ENCODE measurements at places on chromosomes 4 and X.

GRCh38 chr4:1790005-1790404 lies 3.1 kb upstream of the FGFR3 start:
- DNase-seq: no peak

- no peak for DNase-seq
Measured at GRCh38 chr4:114318309-114318708, 280.3 kb upstream of the UGT8 start.

GRCh38 chr4:48366611-48367010 lies 25.3 kb downstream of the SLAIN2 start:
- no peak for DNase-seq

GRCh38 chr4:187608001-187608421 lies 387.6 kb upstream of the ZFP42 start:
- no peak for DNase-seq

DNA sequence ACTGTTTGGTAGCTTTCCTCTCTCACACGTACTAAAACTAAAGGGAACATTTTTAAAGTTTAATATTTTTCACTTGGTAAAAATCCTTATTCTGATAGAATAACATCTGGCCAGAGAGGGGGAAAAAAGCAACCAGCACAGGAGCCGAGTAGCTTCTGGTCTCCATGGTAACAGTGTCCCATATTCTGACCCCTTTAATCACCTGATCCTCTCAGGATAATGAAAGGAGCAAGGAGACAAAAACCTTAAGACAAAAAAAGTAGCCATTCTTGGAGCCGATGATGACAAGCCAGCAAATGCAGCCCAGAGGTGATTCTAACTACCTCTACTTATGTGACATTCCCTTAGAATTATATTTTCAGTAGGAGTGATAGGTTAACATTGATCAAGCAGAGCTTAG lies 126.6 kb downstream of the SLC39A8 start:
- DNase-seq: no peak

- DNase-seq: no peak
Measured at GRCh38 chr4:81698538-81699296, 227.0 kb upstream of the RASGEF1B start.

DNA sequence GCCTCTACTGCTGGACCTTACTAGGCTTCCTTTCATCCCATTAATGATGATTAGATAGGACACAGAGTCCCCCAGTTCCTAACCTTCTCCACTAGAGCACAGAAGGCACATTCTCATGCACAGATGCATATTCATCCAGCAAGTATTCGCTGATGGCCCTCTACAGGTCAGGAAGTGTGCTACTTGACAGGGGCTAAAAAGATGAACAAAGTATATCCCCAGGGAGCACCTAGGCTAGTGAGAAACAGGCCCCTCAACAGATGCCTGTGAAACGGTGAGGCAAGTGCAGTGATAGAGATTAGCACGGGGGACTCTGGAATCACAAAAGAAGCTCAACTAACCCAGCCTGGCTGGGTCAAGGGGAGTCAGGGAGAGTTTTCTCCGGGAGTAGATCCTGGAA lies 95.8 kb downstream of the MGST2 start:
- no peak for DNase-seq

- DNase-seq: no peak
Measured at GRCh38 chr4:55330241-55330640, 15.8 kb upstream of the SRD5A3 start.

GRCh38 chr4:75287738-75288517 lies 226.3 kb downstream of the RCHY1 start:
- DNase-seq: no peak

DNA sequence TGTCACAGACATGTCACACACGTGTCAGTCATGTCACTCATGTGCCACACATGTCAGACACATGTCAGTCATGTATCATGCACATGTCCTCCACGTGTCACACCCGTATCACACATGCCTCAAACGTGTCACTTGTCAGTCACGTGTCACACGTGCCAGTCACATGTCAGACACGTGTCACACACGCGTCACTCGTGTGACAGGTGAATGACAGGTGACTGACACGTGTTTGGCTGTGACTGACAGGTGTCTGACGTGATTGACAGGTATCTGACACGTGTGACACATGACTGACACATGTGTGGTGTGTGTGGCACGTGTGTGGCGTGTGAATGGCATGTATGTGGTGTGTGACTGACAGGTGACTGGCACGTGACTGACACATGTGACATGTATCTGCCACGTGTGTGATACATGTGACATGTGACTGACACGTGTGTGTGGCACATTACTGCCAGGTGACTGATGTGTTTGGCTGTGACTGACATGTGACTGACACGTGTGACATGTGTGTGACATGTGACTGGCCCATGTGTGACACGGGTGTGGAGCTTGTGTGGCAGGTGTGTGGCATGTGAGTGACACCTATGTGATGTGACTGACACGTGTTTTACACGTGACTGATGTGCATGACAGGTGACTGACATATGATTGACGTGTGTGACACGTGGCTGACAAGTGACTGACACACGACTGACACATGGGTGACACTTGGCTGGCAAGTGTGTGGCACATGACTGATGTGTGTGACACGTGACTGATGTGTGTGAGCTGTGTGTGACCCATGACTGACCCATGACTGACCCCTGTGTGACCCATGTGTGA lies 90.7 kb upstream of the GPC3 start:
- DNase-seq: no peak

- DNase-seq: no peak
Measured at GRCh38 chrX:16643176-16643575, 6.8 kb upstream of the S100G start.

- no peak for DNase-seq
Measured at GRCh38 chr4:7045961-7046921, 3.1 kb downstream of the TADA2B start.

GRCh38 chr4:111605111-111605510 lies 540.1 kb upstream of the FAM241A start:
- no peak for DNase-seq

DNA sequence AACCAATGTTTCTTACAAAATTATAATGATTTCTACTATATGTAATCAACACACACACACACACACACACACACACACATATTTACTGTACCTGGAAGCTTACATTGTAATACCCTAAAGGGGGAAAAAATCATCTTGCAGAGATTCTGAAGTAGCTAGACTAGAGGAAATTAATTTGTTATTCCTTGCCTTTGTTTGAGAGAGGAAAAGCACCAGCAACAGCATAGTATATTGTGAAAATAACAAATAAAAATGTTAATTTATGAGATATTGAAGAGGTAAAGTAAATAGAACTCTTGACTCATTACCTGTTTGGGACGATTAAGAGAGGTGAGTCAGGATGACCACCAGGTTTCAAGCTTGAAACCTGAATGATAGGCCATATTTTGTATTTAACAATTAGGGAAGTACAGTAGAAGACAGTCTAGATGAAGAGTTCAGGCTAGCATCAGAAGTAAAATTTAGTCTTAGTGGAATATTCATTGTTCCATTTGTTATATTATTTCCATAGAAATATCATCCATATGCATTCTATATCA lies 873.4 kb upstream of the PCDH10 start:
- no peak for DNase-seq

- DNase-seq: no peak
Measured at GRCh38 chrX:126580877-126581276, 28.3 kb upstream of the DCAF12L1 start.

GRCh38 chr4:11228530-11228929 lies 200.2 kb downstream of the HS3ST1 start:
- DNase-seq: no peak

- DNase-seq: no peak
Measured at GRCh38 chrX:153964105-153964504, 7.5 kb downstream of the HCFC1 start.

- DNase-seq: peak; percentile 46
Measured at GRCh38 chrX:49166914-49167739, 4.6 kb downstream of the MAGIX start.

DNA sequence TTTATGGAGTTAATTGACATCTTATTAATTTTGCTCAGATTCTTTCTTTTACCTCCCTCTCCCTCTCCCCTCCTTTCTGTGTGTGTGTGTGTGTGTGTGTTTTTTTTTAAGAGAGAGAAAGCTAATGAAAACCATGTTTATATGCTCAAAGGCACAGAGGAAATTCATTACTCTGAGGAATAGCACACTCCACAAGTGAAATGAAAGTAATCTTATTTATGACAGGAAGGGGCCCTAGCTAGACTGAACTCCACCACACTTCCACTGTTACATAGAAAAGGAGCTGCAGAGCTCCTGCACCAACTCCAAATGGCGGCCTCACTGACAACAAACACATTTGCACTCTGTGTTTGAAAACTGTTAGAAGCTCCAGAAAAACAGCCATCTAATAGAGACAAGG lies 150.6 kb downstream of the RASL11B start:
- DNase-seq: no peak

GRCh38 chr4:22692736-22693135 lies at the start of gene GBA3:
Gene GBA3 (plus strand): TSS chr4:22692937.
- no peak for DNase-seq

DNA sequence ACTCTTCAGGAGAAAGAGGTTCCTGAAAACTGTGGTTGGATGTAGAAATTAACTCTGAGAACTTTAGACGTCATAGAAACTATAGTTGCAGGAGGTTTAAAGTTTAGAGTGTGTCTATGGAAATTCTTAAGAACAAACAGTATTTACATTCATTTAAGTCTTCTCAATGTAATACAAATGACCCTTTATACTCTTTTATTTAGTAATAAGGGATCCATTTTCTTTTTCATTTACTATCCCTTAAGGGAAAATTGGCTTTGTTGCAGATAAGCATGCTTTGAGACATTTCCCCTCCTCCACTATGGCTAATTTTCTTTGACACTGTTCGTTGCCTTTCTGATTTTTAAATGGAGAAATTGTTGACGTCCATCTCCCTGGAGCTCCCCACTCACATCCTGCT lies 96.4 kb downstream of the POLA1 start:
- DNase-seq: no peak

GRCh38 chrX:118495958-118496762 lies 545 bp downstream of the DOCK11 start:
- peak; percentile 75 for DNase-seq

DNA sequence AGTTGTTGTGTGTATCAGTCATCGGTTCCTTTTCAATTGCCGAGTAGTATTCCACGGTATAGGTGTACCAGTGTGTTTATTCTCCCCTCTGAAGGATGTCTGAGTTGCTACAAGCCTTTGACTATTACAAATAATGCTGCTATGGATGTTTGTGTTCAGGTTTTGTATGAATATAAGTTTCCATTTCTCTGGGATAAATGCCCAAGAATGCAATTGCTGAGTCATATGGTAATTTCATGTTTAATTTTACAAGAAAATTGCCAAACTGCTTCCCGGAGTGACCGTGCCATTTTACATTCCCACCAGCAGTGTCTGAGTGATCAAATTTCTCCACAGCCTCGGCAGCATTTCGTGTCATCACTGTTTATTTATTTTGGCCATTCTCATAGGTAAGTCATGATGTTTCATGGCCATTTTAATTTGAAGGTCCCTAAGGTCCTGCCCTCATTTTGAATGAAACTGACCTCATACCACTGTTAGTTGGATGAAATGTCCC lies 73.9 kb downstream of the IRF2 start:
- DNase-seq: no peak

GRCh38 chr4:182828360-182829025 lies 88.7 kb downstream of the DCTD start:
- no peak for DNase-seq

GRCh38 chrX:119729408-119730201 lies 28.8 kb upstream of the SOWAHD start:
- DNase-seq: peak; percentile 51

DNA sequence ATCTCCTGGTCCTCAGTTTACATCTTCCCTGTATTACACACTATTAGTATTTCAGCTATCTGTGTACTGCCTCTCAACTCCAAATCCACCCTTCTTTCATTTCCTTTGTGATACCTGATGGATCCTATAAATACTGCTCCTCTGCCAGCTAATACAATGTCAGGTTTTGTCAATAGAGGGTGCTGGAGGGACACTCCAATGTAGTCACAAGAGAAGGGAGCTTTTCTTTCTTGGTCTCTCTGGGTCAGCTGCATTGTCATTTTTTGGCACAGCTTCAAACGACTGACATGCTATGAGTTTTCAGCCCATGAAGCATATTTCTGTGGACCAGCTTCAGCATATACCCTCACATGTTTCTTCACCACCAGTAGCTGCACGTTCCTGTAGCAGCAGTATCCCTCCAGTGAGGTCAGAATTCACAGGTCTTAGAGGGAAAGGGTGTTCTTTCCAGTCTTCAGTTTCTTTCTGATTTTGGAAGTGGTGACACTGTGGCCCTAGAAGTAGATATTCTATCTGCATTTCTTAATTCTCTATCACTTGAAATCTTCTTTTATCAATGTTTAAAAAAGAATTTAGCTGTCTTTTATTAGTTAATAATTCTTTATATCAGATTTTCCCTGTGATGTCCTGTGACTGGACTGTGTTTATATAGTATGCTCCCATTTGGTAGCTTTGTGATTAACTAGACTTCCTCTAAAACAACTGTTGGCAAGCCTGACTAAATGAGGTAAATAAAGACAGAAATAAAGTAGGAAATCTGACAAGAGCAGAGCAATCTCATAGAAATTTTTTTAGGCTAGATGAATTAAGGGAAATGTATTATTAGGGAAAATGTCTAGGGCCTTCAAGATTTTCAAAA lies 60.6 kb downstream of the GABRA2 start:
- no peak for DNase-seq

DNA sequence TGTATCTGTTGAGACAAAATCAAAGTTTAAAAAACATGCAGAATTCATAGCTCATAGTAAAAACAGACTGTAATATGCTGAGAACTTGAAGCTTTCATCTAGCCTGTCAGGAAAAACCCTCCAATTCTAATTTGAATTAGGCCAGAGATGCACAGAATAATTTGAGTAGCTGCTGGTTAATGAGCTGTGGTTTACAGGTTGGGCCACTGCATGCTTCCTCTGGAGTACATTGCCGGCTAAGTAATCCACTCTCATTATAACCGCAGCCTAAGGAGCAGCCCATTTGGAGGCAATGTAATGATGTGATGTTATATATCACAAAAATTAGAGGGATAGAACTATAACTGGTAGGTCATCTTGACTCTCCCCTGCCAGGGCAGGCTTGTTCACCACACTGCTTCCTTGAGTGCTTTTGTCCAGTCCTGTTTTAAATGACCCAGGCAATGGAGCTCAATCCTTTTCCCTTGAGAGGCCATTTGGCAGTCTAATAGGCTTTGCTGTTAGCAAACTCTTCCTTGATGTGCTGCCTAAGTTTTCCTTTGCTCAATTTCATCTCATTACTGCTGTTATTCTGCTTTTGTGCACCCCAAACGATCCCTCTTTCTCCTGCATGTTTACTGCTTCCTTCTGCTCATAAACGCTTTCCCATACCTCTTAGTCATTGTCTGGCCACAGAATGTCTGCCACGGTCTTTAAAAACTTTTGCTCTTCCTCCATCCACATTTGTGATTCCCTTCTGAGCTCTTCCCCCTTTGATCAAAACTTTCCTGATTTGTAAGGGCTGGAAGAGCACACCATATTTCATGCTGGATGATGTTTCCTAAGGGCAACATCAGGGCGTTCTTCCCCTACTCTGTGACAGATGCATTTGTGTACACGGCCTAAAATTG lies 230.9 kb downstream of the C4orf33 start:
- no peak for DNase-seq

DNA sequence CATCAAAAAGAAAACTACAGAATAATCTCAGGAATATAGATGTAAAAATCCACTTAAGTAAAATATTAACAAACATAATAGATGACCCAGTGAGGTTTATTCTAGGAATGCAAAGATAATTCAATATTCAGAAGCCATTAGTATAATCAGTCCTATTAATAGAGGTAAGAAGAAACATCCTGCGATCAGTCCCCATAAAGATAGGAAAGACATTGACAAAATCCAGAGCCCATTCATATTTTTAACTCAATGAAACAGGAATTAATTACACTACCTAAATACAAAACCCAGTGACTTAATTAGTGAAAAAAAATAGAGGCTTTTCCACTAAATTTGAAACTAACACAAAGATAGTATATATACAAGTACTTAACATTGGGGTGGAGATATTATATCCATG lies 321.4 kb upstream of the INTU start:
- no peak for DNase-seq

Measured in central memory CD8-positive, alpha-beta T cell (primary cell).